ENCODE measurements at places on chromosomes 6 and 20.

DNA sequence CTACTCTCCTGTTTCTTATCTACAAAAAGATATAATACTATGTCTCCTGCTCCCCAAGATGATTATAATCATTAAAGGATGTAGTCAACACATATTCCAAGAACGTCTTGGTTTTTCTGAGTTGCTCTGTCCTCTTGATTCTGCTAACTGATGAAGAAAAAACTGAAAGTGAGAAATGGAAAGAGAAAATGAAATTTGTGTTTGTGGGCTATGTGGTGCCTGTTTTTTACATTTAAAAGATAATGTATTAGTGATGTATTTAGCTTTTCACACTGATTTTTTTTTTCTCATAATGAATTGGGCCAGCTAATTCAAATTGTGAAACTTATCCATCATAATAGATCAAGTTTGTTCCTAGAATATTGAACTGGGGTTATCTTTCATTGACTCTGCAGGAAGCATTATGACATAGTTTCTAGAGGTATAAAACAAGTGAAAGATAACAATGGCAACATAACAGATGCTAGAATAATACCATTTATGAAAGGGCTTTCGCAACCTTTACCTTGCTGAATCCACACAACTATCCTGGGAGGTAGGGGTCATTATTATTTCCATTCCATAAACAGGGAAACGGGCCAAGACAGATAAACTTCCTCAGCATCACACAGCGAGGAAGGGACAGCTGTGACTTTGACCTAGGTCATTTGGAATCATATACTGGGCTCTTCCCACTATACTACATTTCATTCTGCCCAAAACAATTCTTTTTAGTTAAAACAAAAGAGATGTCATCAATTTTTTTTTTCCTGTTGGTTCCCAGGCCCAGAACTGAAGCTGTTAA lies 336.7 kb downstream of the GJA1 start:
- peak; percentile 14 for DNase-seq

- no peak for DNase-seq
Measured at GRCh38 chr6:7249391-7249790, 63.6 kb downstream of the SSR1 start.

DNA sequence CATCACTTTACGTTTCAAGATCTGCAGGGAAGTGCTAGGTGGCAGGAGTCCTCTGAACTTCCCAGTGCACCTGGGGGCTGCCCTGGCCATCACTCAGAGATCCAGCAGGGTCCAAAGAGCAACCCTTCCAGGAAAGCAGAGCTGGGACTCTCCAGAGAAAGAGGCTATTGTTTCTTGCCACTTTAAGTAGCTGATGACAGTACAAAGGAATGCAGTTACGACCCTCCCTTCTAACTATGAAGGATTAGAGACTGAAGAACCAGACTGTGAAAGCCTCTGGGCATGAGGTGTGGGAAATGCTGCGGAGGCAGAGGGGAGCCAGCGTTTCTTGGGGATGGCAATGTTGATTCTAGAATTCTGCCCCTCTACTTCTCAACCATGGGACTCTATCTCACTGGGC lies 189.1 kb upstream of the SUPT3H start:
- DNase-seq, result no peak

GRCh38 chr20:58199469-58199868 lies 29.0 kb downstream of the ANKRD60 start:
- DNase-seq, result no peak

GRCh38 chr6:90676516-90677300 lies 89.8 kb upstream of the MAP3K7 start:
- DNase-seq, result no peak

GRCh38 chr6:126672649-126673048 lies 332.7 kb downstream of the CENPW start:
- no peak for DNase-seq

DNA sequence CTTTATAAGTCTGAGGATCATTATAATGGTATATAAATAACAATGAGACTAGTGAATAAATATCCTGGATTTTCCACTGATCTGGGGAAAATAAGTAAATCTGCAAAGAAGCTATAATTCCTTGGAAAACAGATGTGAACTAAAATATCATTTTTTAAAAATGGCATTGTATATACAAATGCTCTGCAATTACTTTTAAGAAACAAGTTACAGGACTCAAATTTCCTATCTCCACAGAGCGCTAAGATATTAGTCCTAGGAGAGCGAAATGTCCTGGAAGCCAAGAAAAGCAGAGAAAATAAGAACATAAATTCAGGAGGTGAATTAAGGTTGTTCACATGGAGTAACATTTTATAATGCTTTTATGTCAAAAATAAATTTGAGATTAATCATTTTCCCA lies 61.3 kb downstream of the PRKN start:
- DNase-seq, result no peak

- no peak for DNase-seq
Measured at GRCh38 chr6:24997231-24997630, 61.5 kb upstream of the RIPOR2 start.

DNA sequence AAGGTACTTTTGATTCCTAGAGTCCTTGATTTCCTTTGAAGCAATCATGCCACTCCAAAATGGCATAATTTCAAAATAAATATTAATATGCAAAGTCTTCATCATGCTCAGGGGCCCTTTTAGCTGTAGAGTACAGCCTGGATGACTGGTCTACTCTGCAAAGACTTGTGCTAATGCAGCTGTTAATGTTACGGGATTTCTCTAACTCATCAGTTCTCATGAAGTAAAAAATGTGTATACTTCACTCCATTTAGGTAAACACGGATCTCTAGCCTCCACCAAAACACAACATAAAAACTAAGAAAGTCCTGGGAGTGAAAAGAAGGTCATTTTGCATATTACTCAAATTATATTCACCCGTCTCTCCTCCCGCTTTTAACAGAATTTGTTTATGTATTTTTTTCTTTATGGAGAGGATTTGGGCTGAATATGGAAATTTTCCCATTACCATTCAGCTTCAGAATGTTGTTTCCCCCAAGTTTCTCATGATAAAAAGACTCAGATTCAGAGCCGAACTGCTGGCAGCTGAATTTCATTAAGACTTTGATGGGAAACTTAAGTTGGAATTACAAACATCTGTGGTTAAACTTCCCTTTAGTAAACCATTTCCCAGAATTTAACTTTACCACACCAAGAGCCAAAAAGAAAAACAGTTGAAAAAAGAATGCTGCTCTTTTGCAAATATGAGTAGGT lies 8.7 kb downstream of the LAMA4 start:
- peak; percentile 63 for DNase-seq

Measured in right lung (tissue), 10 donors.